ENCODE measurements at places on chromosomes 3 and 15.
A peak's percentile ranks its signal among the peaks of the same experiment; 100 is the strongest.

GRCh38 chr15:88057836-88058235 is 198.7 kb downstream of the NTRK3 start:
- no peak for DNase-seq

DNA sequence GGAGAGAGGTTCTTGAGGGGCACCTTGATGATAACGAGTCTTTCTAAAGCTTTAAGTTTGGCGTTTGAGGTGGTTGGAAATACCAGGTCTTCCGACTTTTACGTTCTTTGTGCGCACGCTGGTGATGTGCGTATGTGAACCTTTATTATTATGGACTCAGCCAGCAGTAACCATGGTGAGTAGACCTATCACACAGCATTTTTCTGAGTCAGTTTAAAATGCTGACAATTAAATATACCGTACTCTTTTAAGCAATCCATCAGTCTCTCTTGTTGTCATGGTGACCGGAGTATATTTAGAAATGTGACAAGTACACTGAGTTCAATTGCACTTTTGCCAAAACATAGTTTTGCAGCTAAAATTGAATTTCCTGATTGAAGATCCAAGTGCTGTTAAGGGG is 172.2 kb downstream of the LPP start:
- no peak for DNase-seq

DNA sequence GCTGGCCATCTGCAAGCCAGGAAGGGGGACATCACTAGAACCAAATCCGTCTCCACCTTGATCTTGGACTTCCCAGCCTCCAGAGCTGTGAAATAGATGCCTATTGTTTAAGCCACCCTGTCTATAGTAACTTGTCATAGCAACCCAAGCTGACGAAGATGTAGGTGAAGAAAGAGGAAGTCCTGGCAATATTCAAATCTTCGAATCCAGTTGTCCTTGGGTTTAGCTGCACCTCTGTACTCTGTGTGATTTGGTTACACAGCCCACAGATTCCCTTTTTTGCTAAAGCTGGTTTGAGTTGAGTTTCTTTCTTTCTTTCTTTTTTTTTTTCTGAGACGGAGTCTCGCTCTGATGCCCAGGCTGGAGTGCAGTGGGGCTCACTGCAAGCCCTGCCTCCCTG is 68.0 kb upstream of the XCR1 start:
- no peak for DNase-seq

- DNase-seq: no peak
Observed at GRCh38 chr3:65614585-65614984, 424.1 kb downstream of the MAGI1 start.

DNA sequence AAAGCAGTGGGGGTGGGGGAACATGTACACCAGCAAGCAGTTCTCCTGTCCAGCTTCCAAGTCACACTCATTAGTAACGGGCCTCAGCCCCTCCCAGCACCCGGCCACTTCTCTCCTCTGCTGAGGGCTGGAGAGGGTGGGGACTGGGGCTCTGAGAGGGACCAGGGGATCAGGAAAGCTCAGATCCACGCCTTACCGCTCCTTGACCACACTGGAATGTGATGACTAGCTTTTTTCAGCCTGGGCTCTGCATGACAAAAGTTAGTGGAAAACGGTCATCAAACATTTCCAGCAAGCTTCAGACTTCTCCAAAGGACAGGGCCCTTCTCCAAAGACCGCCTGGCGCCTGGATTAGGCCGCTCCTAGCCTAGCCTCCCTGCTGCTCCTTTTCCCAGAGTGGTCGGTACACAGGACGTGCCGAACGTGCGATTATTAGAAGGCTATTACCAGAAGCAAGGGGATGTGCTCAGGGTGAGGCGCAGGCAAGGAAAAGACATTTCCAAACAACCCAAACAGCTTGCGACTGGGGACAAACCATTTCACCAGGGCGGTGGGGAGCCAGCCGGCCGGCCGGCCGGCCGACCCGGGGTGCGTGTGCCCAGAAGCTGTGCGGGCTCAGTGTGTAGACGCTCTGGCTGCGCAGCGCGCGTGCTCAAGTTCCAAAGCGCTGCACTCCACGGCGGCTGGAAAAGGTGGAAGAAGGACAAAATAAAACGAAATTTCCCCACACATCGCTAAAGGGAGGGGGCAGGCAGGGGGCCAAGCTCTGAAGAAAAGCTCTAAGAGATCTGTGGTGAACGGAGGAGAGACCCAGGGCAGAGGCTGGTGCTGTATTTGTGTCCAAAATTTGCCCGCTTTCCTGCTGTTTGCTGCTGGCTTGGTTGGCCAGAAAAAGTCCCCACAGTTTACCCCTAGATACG is 51.0 kb upstream of the SSR3 start:
- DNase-seq: no peak

DNA sequence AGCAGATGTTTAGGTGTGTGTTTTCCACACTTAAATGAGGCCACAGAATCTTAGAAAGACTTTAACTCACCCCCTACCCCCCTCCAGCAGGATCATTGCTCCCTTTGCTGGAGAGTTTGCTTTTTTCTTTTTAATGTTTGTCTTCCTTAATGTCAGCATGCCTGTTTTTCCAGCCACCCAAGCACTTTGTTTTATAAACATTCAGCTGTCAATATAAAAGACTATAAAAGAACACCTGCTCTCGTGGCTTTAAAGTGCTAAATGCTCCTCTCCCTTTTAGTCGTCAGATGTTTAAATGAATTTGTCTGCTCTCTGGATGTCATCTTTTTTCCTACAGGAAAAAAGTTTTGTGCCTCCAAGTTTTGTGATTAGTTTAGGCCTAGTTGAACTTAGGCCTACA is 61.7 kb downstream of the SIDT1 start:
- no peak for DNase-seq

DNA sequence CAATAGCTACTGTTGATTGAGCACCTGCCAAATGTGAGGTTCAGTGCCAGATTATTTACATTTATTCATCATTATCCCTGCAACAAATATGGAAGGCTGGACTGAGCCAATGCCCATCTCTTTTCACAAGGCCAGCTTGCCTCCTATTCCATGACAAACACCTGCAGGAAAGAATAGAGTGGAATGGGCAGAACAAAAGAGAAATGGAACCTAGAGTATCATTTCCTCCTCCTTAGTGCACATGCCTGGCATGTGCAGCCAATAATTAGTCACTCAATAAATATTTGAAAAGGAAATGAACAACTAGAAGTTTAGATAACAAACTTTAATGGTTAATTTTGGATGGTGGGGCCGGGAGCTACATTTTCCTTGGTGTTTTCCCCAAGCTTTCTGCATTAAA is 61.4 kb upstream of the MYRIP start:
- no peak for DNase-seq

DNA sequence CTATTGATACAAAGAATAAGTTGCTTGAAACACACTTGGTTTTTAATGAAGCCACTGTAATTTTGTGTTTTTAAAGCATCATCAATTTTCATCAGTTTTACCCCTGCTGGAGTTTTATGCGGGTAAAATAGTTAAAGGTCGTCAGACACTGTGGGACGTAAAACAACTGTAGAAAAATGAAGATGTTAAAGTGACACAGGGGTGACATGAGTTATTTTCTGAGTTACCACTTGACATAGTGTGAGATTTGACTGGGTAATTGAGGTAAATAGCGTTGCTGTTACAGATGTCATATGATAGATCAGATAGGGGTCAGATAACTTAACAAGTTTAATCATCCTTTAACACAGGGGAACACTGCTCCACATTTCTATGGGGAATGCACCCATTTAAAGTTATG is 297.6 kb downstream of the CHL1 start:
- no peak for DNase-seq

DNA sequence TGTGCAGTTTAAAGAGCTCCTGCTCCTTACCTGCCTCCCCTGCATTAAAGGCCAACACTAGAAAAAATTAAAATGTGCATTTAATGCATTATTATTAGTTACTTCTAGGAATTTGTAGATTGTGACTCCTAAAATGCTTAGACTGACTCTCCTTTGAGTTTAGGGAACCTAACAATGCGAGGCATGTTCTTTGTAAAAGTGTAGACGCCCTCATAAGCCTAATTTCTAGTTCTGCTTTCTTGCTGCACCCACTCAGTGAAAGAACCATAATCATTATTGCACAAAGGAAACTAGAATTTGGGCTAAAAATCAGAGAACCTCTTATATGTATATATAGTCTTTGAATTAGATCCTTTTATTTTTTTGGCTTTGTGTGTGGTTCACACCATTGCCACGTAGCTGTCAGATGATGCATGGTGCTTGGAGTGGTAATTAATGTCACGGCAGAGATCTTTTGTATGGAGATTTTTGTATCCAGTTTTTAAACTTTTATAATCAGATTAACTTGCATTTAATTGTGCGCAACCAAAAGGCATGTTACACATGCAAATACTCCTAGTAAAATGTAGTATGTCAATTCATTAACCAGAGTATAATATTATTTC is 710 bp downstream of the ABHD10 start:
- no peak for DNase-seq

DNA sequence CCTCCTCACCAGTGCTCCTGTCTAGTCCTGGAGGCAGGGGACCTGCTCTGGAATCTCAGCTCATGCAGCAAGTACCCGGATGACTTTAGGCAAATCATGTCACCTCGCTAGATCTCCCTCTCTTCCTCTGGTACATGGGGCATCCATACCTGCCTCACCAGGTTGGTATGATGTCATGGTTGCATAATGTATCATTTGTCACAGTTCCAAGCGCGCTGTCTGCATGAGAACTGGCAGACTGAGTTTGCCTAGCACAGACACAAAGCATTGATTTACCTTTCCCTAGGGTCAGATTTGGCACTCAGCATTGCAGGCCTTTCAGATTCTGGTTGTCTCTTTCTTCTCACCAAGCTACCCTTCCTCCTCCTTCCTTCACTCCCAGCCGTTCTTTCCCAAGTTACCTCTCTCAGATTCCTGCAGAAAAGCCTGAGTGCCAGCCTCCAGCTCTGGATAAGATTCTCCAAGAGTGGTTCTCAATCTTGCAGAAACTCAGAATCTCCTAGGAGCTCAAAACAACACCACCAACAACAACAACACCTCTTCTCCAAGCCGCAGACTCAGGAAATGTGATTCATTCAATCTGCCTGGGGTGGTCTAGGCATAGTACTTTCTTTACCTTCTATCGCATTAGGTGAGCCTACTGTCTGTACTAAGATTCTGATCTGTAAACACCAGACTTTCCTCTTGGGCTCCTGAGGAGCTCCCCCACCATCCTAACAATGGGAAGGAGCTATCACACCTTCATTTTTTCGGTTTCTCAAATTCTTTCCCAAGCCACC is 29.5 kb downstream of the FAM43A start:
- DNase-seq: no peak

- DNase-seq: peak; percentile 10
Observed at GRCh38 chr15:94164202-94164807, 67.1 kb upstream of the MCTP2 start.

All from stimulated activated CD4-positive, alpha-beta T cell treated with anti-CD3 and anti-CD28 coated beads, Interleukin-15, amount 100 ng/mL, for 1 hour (primary cell).